Omental fat pad (tissue), 4 donors: ENCODE measurements at places on chromosomes 7 and 10.

DNA sequence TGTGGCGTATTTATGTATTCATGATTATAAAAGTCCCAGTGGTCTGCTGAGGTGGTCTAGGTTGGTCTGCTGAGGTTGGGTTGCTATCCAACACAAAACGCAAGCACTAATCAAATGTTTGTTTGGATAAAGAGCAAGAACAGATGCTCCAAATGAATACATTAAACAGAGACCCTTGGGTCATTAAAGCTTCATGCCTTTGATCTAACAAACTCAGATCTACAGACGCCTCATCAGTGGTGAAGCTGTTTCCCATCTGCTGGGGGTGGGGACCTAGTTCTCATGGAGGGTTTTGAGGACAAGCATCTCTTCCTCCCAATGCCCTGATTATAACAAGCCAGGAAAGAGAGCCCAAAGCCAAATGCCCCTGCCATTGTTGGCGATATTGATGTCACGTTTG is 786.7 kb downstream of the NRG3 start:
- no peak for DNase-seq

DNA sequence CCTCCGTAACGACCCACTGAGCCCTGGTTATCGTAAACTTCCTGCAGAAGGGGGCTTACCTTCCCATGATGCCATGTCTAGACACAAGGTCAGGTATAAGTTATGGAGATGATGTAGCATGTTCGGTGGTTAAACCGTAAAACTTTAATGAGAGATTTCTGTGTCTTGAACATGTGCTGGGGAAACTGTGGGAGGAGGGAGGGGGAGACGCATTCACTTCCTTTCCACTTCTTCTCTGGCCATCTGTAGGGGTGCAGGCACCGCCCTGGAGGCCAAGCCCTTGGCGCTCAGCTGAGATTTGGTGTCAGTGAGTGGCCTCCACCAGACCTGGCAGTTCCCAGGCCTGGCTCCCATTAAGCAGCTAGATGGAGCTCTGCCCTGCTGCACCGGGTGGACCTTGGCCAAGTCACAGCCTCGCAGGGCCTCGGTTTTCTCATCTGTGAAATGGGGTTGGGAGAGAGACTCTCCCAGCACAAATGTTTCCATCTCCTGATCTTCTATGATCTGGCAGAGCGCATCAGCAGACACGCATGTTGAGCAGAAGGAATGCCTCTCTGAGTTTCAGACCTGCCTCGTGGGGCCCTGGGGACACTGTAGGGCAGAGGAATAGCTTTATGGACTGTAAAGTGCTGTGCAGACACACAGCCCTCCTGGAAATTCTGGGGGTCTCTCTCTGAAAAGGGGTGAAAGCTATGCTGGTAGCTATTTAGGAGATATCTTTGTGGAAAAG is 106.0 kb downstream of the COL26A1 start:
- DNase-seq: no peak

DNA sequence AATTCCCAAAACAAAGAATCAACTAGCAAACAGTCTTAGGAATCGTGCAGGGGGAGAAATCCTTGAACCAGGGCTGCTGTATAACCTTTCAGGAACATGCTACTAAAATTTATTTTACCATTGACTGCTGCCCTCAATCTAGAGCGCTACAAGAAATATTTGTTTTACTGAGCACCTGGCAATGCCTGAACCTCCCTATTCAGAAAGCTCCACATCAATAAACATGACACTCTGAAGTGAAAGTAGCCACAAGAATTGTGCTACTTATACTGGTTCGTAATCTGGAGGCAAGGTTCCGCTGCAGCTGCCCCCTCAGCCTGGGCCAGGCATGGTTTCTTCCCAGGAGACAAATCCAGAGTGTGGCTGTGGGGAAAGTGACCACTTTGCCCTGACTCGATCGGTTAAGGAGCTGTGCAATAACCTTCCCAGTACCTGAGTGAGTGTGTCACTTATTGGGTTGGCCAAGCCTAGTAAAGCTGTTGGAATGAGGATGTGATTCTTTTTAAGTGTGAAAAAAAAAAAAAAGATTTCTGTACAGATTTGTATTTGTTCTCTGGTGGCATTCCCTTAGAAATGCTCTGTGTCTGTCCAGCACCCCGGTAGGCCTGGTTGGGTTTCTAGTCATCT is 7.7 kb downstream of the VWA2 start:
- no peak for DNase-seq

GRCh38 chr10:114508376-114508775 is 104.1 kb upstream of the AFAP1L2 start:
- DNase-seq: no peak

GRCh38 chr7:31663072-31663471 is 23.9 kb upstream of the PPP1R17 start:
- no peak for DNase-seq

- no peak for DNase-seq
These were observed 111.7 kb upstream of the LYZL1 start for GRCh38 chr10:29176845-29177832.

DNA sequence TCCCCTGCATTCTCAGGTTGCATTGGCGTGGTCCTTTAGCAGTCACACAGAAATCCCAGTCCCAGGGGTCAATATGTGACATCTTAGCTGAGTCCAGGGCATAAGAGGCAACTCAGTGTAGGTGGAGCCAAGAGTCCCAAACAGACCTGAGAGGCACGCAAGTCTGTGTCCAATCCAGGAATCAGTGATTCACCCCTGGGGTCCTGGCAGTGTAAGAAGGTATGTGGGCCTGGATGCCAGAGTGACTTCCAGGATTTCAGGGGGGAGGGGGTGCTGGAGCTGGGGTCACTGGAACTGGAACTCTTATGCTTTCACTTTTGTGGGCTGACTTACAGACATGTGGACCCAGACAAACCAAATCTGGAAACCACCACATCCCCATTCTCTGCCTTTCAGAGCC is 26.8 kb downstream of the FRMPD2 start:
- DNase-seq: no peak

DNA sequence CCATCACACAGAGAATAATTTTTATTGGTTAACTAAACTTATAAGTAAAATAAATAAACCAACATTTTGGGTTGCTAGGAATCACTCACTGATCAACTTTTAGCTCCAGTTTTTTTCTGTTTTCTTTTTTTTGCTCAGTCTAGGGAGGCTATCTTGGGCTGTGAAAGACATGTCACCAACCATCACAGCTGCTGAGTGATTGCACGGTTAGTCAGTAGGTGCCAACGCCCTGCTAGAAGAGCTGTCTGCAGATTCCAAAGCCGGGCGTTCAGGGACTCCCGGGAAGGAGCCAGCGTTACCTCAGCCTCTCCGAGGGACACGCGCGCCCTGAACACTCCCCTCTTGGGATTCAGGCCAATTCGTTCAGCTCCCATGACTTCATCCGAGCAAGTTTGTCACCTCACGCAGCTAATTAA is 604 bp upstream of the STAM start:
- peak; percentile 41 for DNase-seq

DNA sequence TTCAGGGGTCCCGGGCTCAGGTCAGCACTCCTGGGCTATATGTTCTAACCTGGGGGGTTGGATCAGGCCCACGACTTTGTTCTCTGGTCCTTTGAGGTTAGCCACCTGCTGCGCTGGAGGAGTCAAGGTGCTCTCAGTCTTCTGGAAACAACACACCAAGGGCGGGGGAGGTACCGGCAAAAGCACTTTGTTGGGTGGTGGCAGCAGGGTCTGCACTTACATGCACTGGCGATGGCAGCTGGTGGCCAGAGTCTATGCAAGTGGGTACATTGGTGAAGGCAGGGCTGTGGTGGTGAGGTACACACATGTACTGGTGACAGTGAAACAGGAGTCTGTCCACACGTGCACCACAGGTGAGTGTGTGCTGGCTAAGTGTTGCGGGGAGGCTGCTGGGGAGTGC is 194.2 kb upstream of the MAGI2 start:
- DNase-seq: no peak

DNA sequence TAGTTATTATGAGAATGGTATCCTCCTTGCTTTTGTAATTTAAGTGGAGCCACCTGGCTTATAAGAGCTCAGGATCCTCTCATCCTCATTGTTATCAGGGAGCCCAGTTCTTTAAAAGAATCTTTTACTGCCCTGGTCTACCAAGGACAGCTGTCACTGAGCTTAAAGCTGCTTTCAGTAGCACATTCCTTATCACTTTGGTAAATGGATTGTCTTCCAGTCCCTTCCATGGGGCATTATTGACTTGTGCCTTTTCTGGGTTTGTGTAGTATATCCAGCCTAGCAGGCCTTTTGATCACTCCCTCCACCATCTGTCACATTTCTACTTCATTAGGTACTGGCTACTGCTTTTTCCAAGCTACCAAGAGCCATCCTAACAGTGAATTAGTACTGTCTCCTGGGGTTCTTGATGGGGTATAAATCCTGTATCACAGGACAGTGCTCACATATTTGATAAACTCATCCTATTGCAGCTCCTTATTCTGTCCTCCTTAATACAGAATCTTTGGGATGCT is 208.9 kb downstream of the TMEM26 start:
- DNase-seq: no peak

DNA sequence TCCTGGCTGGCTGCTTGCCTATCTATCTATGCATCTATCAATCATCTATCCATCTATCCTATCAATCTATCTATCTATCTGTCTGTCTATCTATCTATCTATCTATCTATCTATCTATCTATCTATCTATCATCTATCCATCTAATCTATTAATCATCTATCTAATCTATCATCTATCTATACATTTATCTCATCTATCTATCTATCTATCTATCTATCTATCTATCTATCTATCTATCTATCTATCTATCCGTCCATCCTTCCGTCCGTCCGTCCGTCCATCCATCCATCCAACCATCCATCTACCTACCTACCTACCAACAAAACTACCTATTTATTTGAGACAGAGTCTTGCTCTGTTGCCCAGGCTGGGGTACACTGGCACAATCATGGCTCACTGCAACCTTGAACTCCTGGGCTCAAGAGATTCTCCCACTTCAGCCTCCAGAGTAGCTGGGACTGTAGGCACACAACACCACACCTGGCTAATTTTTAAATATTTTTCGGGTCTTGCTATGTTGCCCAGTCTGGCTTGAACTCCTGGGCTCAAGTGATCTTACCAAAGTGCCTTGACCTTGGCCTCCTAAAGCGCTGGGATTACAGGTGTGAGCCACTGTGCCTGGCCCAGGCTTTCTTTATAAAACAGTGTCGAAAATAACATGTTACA is 95.3 kb upstream of the NMT2 start:
- no peak for DNase-seq

DNA sequence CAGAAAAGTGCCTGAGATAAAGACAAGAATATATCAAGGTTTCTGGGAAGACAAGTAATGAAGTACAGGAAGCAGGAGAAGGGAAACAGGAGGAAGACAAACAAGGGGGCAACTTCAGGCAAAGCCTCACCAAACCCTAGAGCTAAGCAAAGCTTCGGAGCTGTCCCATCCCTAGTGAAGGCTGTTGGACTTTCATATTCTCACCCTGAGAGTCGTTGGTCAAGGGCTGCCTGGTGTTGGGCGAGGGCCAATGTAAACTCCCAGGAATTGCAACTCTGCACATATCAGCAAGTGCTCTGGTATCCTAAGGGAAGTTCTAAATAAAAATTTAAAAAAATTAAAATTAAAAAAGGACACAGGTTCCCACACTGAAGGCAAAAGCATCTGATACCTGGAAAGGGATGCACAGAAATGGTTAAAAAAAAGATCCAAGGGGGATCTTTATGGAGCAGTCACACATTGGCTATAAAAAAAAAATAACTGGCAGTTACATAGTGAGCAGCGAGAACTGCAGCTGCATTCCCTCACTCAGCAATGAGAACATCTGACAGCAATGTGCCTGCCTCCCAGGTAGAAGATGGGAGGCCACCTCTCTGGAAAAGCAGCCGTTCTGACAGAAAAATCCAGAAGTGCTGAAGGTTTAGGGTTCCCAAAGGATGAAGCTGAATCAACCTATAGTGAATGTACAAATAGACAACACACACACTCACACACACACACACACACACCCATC is 304.7 kb downstream of the WDR11 start:
- no peak for DNase-seq

DNA sequence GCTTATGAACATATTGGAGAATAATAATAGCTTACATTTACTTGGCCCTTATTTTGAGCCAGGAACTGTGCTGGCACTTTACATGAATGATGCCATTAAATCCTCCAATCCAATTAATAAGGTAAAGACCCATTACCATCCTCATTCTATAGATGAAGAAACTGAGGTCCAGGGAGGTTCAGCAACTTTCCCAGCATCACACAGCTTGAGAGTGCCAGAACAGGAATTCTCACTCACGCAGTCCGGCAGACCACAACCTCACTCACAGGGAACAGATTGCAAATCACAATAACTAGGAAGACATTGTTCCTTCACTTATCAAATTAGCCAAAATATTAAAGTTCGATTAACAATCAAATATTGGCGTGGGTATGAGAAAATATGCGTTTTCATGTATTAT is 18.3 kb downstream of the GPRIN2 start:
- no peak for DNase-seq

GRCh38 chr10:110461530-110461929 is 36.2 kb upstream of the DUSP5 start:
- DNase-seq: no peak

DNA sequence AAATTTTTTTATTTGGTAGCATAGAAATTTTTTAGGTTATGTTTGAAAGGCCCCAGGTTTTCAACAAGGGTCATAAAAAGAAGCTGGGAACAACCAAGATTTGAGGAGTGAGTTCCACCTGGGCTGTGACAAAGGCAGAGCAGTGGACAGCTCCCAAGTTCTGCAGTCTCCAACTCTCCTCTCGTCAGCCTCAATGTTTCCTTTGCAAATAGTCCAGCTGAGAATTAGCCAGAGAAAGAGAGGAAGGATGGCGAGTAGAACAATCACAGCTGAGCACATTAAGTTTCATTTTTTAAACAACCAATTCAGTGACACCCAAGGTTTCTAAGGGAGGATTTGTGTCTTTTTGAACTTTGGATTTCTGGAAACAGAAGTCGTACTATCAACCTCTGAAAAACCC is 143.2 kb downstream of the NRCAM start:
- no peak for DNase-seq

DNA sequence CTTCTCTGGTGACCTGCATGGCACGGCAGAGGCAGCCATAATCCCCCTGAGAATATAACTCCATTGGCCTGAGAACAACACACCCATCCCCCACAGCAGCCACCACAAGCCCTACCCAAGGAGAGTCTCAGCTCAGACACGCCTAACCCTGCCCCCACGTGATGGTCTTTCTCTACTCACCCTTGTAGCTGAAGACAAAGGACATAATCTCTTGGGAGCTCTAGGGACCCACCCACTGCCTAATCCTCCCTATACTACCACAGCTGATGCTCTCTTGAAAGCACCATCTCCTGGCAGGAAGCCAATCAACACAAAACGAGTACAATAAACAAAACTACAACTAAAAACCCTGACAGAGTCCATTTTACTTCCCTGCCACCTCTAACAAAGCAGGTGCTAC is 30.7 kb upstream of the HPSE2 start:
- no peak for DNase-seq

DNA sequence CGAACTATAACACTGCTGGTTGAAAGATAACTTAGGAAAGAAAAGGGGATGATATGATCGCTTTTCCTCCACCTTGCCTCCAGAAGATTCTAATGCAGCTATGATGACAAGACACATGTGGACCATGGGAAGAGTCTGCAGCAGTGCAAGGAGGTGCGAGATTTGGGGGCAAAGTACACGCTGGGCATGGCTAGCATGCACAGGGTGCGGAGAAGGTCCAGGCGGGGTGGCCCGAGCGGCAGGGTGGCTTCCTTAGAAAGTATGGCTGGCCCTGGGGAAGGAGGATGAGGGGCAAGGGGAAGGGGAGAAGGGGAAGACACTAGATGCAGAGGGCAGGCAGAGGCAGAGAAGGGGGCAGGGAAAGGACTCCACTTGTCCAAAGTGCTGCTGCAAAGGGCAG is 15.6 kb downstream of the ATXN7L1 start:
- no peak for DNase-seq

- no peak for DNase-seq
These were observed 4.3 kb downstream of the NCOA4 start for GRCh38 chr10:46026106-46026505.

- no peak for DNase-seq
These were observed 643.8 kb downstream of the SORCS1 start for GRCh38 chr10:106520698-106521097.
